ENCODE measurements at places on chromosomes 1 and 21. TPM values are rescaled to one million over a fixed set of nuclear protein-coding genes. Genes with fewer than 3 reads are reported as not detected.

GRCh38 chr1:196380316-196380715 lies 227.9 kb downstream of the KCNT2 start:
- no peak for DNase-seq
- H3K27ac ChIP-seq: no peak overlapping the region
- no peaks in the 10 kb centered on the region for H3K27me3 ChIP-seq
- H3K4me1 ChIP-seq: no peaks in the 10 kb centered on the region

DNA sequence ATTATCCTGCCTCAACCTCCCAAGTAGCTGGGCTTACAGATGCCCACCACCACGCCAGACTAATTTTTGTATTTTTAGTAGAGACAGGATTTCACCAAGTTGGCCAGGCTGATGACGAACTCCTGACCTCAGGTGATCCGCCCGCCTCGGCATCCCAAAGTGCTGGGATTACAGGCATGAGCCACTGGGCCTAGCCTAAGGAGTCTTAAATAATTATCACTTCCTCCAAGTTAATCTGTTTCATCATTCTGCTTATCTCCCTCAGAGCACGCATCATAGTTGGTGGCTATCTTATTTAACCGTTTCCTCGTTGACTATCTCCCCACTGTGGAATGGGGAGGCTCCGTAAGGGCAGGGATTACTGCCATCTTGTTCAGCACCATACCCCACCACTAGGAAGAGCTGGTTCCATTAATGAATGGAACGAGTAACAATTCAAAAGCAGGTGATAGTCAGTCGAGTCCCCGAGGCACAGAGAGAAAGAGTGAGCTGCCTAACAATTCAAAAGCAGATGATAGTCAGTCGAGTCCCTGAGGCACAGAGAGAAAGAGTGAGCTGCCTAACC lies 52.7 kb downstream of the GLUL start:
- H3K36me3 ChIP-seq: no peaks in the 10 kb centered on the region
- no peak for DNase-seq
- H3K4me3 ChIP-seq: no peak overlapping the region
- H3K4me1 ChIP-seq: no peaks in the 10 kb centered on the region

DNA sequence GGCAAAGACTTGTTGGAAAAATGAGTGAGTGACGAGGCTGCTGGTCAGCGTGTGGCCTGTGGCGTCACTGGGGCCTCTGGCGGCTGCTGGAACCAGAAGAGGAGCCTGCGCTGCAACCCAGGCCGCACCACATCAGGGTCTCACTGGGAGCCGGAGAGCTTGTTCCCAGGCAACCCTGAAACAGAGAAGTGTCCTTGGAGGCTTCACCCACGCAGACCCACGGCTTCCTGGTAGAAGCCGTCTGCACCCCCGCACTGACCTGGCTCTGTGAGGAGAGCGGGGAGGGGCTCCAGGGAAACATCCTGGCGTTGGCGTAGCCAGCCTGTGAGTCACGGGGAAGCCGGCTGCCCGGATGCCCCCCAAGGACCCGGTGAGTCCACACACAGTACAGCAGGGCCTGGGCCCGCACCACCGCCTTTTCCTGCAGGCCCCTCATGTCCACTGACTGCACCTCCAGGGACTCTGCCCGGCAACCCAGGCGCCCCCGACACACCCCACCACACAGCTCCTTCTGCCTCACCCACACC lies 57.4 kb downstream of the COL6A1 start:
- H3K4me3 ChIP-seq: no peak overlapping the region
- H3K4me1 ChIP-seq: no peaks in the 10 kb centered on the region
- DNase-seq: no peak
- H3K36me3 ChIP-seq: no peaks in the 10 kb centered on the region
- no peaks in the 10 kb centered on the region for H3K27me3 ChIP-seq

DNA sequence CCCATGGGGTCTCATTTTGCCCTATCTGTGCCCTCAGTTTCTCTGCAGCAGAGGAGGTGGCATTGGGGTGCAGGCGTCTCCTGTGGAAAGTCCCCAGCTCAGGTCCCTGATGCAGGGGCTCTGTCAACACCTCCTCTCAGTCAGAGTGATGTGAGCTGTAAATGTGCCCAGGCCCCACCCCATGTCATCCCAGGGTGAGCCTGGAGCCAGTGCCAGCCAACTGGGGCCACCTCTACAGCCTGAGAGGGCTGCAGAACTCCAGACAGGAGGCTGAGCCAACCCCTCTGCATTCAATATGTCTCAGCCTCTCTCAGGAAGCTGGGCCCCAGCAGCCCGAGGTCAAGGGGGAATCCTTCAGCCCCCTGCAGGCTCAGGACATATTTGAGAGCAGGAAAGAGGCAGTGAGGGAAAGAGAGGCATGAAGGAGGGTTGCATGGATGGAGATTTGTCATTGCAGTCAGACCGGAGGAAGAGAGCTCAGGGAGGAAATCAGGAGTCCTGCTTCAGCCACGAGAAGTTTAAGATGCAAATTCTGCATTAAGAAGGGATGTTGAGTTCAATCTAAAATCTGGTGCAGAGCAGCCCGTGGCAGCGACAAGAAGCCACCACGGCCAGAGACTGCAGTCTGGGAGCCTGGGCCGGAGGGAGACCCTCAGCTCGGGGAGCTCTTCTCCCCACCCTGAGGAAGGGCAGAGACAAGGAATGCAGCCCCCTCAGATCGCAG lies 288.2 kb upstream of the VAMP3 start:
- H3K36me3 ChIP-seq: no peaks in the 10 kb centered on the region
- no peak overlapping the region for H3K4me3 ChIP-seq
- DNase-seq: no peak
- H3K27me3 ChIP-seq: no peaks in the 10 kb centered on the region
- H3K27ac ChIP-seq: no peak overlapping the region

DNA sequence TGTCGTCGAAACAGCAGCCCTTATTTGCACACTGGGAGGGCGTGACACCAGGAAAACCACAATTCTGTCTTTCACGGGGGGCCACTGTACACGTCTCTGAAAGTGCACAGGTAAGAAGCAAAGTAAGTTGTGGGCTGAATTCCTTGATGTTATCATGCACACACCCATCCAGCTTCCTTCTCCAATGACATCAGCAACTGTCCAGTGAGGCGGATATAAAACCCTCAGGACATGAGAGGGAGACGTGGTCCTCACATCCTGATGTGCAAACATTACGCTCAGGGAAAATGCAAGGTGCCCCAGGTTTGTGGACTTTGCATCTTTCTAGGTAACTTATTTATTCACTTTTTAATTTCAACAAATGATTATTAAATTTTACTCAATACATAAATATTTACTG lies 3.0 kb downstream of the TFF1 start:
- no peaks in the 10 kb centered on the region for H3K4me1 ChIP-seq
- no peaks in the 10 kb centered on the region for H3K27me3 ChIP-seq
- DNase-seq: no peak
- no peaks in the 10 kb centered on the region for H3K36me3 ChIP-seq
- no peak overlapping the region for H3K4me3 ChIP-seq

- DNase-seq: no peak
- no peak overlapping the region for H3K4me3 ChIP-seq
- no peak overlapping the region for H3K27ac ChIP-seq
- no peaks in the 10 kb centered on the region for H3K4me1 ChIP-seq
- H3K27me3 ChIP-seq: no peaks in the 10 kb centered on the region
Observed at GRCh38 chr1:53639251-53639763, 99.7 kb downstream of the GLIS1 start.

GRCh38 chr1:154290921-154291320 lies 18.5 kb downstream of the HAX1 start:
- no peaks in the 10 kb centered on the region for H3K4me1 ChIP-seq
- no peaks in the 10 kb centered on the region for H3K36me3 ChIP-seq
- no peak for DNase-seq

DNA sequence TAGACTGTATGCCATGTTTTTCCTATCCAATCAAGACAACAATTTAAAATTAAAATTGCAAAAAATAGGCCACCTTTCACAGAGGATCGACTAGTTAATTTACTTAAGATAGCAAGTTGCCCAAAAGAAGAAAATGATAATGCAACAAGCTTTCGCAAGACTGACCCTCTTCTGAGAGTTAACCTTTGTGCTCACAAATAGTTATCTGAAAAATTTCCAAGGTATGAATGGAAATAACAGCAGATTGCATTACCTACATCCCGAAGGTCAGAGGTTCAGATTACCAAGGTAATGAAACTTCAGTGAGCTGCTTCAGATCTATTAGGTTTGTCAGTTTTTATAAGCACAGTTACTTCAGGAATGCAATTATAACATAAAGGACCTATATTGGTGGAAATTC lies 298.0 kb downstream of the KCTD3 start:
- H3K4me3 ChIP-seq: no peak overlapping the region
- H3K4me1 ChIP-seq: no peaks in the 10 kb centered on the region
- no peaks in the 10 kb centered on the region for H3K36me3 ChIP-seq
- H3K27ac ChIP-seq: no peak overlapping the region

- no peaks in the 10 kb centered on the region for H3K27me3 ChIP-seq
- H3K4me3 ChIP-seq: no peak overlapping the region
- H3K4me1 ChIP-seq: no peaks in the 10 kb centered on the region
- H3K27ac ChIP-seq: no peak overlapping the region
- no peaks in the 10 kb centered on the region for H3K36me3 ChIP-seq
Observed at GRCh38 chr1:51264451-51264850, 28.4 kb downstream of the RNF11 start.

DNA sequence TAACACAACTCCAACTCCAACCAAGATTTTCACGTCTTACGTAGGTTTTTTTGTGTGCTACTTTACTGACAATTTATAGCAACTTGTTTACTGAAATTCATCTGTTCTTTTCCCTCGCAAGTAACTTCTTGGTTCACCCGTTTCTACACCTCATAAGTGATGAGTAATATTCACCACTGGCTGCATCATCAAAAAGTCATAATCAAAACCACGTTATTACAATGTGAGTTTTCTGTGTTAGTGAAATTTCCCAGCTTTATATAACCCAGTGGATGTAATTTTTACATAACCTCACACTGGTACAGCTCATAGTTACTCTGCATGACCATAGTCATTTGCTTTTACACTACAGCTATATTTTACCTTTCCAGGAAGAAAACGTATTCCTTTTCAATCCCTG lies 401.1 kb upstream of the LYPLAL1 start:
- no peak overlapping the region for H3K4me3 ChIP-seq
- no peaks in the 10 kb centered on the region for H3K4me1 ChIP-seq
- H3K27ac ChIP-seq: no peak overlapping the region
- no peak for DNase-seq

The PADI2 gene
- total RNA-seq: 1.1 TPM

The MCOLN2 gene
- total RNA-seq: 1.1 TPM

Data from prostate gland (tissue), 2 donors.